Natural killer cell treated with Interleukin-12 subunit alpha and Interleukin-12 subunit beta and Interleukin-15 and Interleukin-18, amount 100 ng/mL, for 72 hours (primary cell): ENCODE measurements at places on chromosomes 7 and 10. TPM values are rescaled to one million over a fixed set of nuclear protein-coding genes. Genes with fewer than 3 reads are reported as not detected.
A peak's percentile ranks its signal among the peaks of the same experiment; 100 is the strongest.

DNA sequence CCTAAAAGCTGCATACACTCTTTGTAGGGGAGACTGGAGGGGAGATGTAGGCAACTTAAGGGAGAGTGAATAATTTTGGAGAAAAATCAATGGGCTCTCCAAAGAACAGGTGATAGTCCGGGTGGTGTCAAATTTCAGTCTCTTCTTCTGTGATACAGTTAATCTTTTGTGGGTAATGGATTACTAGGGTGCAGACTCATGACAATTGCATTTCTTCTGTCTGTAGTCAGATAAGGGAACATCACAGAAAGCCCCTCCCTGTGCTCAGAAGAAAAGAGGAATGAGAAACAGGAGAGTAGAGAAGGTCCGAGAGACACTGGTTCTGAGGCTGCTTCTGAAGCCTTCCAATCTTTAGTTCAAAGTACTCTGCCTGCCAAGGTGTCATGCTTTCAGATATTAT, 1140.7 kb upstream of the LRRN3 start:
- H3K4me3 ChIP-seq = no peak overlapping the region
- no peak for DNase-seq
- H3K27ac ChIP-seq = no peak overlapping the region
- no peaks in the 10 kb centered on the region for H3K27me3 ChIP-seq
- H3K36me3 ChIP-seq = no peaks in the 10 kb centered on the region
- no peaks in the 10 kb centered on the region for H3K4me1 ChIP-seq

GRCh38 chr7:113085781-113086390, 741 bp downstream of the GPR85 start:
- DNase-seq = no peak
- no peaks in the 10 kb centered on the region for H3K36me3 ChIP-seq
- H3K4me3 ChIP-seq = peak overlapping the region; percentile 30
- peaks cover 4% of the 10 kb centered on the region for H3K4me1 ChIP-seq
- peaks cover 39% of the 10 kb centered on the region for H3K27me3 ChIP-seq

- peak overlapping the region; percentile 7 for H3K4me3 ChIP-seq
- no peak overlapping the region for H3K27ac ChIP-seq
- peaks cover 22% of the 10 kb centered on the region for H3K4me1 ChIP-seq
- H3K27me3 ChIP-seq = peaks cover 28% of the 10 kb centered on the region
- DNase-seq = no peak
These were observed 23.2 kb upstream of the CFAP46 start for GRCh38 chr10:132965411-132966057.

GRCh38 chr10:93916257-93917063, 22.7 kb downstream of the SLC35G1 start:
- no peak overlapping the region for H3K27ac ChIP-seq
- no peaks in the 10 kb centered on the region for H3K4me1 ChIP-seq

DNA sequence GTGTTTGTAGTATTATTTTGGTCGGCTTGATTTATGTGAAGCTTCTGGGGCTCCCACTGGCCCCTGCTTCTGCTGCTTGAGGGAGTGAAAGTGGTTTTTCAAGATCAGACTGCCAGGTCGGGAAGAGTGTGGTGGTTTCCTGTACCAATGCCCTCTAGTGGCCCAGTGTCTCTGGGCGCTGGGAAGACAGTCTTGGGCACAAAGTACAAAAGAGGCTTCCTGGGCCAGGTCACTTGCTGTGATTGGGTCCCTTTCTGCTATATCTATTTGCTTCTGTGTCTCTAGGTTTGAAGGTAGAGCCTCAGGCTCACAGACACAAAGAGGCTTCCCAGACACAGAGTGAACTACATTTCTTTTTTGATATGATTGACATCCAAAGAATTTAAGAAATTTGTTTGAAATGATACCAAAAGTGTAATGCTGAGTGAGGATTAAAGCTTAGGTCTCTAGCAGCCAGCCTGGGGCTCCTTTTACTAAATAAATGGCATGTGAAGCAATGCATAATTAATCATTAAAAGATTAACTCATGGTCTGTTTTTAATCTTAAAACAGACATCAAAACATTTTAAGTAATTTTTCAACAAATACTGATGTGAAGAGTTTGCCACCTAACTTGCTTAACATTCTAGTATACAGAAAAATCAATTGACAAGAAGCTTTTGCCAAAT, 36.3 kb downstream of the ABCB1 start:
- H3K4me1 ChIP-seq = no peaks in the 10 kb centered on the region
- no peak overlapping the region for H3K4me3 ChIP-seq
- H3K36me3 ChIP-seq = no peaks in the 10 kb centered on the region
- DNase-seq = no peak
- H3K27me3 ChIP-seq = no peaks in the 10 kb centered on the region

GRCh38 chr10:132169766-132170560, 16.8 kb upstream of the DPYSL4 start:
- H3K4me3 ChIP-seq = no peak overlapping the region
- peaks cover 17% of the 10 kb centered on the region for H3K4me1 ChIP-seq
- no peak overlapping the region for H3K27ac ChIP-seq
- H3K36me3 ChIP-seq = no peaks in the 10 kb centered on the region
- peaks cover 7% of the 10 kb centered on the region for H3K27me3 ChIP-seq

DNA sequence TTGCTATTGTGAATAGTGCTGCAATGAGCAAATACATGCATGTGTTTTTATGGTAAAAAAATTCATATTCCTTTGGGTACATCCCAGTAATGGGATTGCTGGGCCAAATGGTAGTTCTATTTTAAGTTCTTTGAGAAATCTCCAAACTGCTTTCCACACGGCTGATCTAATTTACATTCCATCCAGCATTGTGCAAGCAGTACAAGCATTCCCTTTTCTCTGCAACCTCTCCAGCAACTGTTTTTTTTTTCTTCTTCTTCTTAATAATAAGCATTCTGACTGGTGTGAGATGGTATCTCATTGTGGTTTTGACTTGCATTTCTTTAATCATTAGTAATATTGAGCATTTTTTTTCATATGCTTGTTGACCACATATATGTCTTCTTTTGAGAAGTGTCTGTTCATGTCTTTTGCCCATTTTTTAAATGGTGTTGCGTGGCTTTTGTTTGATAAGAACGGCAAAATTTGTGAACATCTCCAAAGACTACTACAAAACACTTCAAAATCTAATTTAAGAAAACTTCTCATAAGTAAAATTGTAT, 136.1 kb upstream of the MYO3A start:
- peaks cover 2% of the 10 kb centered on the region for H3K27me3 ChIP-seq
- H3K4me1 ChIP-seq = no peaks in the 10 kb centered on the region
- no peak for DNase-seq
- no peaks in the 10 kb centered on the region for H3K36me3 ChIP-seq

- H3K4me3 ChIP-seq = no peak overlapping the region
- no peaks in the 10 kb centered on the region for H3K4me1 ChIP-seq
- no peak overlapping the region for H3K27ac ChIP-seq
- DNase-seq = no peak
These were observed 46.6 kb downstream of the ORC5 start for GRCh38 chr7:104161244-104161643.

DNA sequence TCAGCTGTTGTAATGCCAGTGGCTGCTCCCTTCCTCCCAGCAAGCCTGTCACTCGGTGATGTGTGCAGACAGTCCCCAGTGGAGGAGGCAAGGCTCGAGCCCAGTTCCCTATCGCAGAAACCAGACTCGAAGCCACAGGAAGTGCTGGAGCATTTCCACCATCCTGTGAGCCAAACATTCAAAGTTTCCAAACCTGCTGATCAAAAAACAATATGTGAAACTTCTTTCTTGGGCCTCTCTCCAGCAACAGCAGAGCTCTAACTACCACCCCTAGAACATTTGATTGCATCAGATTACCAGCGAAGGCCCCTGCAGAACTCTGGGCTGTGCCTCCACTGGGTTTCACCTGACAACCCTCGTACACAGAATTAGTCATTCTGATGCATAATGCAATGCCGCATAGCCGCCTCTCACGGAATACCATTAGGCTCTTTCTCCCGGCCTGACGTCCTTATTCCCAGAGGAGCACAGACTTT, 94.0 kb downstream of the ELMO1 start:
- no peak for DNase-seq
- H3K27ac ChIP-seq = peak overlapping the region; percentile 15
- H3K4me3 ChIP-seq = peak overlapping the region; percentile 91
- H3K27me3 ChIP-seq = peaks cover 36% of the 10 kb centered on the region
- H3K4me1 ChIP-seq = peaks cover 47% of the 10 kb centered on the region
- H3K36me3 ChIP-seq = no peaks in the 10 kb centered on the region

DNA sequence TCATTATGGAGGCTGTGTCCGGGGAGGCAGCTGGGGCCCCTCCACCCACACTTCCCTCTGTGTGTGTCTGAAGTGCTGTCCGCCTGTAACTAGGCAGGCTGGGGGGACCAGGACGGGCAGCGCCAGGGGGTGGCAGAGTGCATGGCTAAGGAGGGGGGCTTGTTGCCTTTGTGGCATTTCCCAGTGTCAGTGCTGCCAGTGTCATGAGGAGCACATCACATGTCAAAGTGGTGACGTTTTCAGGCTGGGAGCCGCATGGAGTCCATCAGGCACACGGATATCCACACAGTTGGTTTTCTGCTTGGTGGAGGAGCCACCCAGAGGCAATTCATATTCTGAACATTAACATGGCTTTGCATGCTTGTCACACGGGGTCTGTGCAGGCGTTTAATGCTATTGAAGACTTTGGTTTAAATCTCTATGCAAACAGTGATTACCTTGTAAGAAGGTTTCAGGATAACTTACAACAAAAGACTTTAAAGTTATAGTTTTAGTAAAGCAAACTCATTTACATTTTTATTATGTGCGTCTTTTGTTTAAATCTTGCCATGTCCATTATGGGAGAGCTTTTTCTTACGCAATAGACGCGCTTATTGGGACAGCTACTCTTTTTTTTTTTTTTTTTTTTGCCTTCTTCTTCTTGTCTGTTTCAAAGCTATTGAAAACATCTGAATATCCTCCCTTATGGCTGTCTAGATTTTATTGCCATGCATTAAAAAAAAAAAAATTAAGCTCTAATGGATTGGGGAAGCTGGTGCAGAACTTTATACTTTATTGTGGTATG, 52.9 kb downstream of the C10orf67 start:
- H3K27ac ChIP-seq = no peak overlapping the region
- H3K36me3 ChIP-seq = no peaks in the 10 kb centered on the region
- DNase-seq = no peak
- peaks cover 14% of the 10 kb centered on the region for H3K27me3 ChIP-seq
- no peak overlapping the region for H3K4me3 ChIP-seq

- H3K4me1 ChIP-seq = no peaks in the 10 kb centered on the region
- no peaks in the 10 kb centered on the region for H3K36me3 ChIP-seq
- DNase-seq = no peak
- peaks cover 2% of the 10 kb centered on the region for H3K27me3 ChIP-seq
These were observed 29.0 kb downstream of the NEUROD6 start for GRCh38 chr7:31311552-31311951.

- H3K36me3 ChIP-seq = no peaks in the 10 kb centered on the region
- no peak for DNase-seq
- peak overlapping the region; percentile 67 for H3K27ac ChIP-seq
- peak overlapping the region; percentile 58 for H3K4me3 ChIP-seq
- H3K27me3 ChIP-seq = no peaks in the 10 kb centered on the region
- H3K4me1 ChIP-seq = peaks cover 79% of the 10 kb centered on the region
These were observed 28.5 kb downstream of the EPC1 start for GRCh38 chr10:32318476-32318896.

DNA sequence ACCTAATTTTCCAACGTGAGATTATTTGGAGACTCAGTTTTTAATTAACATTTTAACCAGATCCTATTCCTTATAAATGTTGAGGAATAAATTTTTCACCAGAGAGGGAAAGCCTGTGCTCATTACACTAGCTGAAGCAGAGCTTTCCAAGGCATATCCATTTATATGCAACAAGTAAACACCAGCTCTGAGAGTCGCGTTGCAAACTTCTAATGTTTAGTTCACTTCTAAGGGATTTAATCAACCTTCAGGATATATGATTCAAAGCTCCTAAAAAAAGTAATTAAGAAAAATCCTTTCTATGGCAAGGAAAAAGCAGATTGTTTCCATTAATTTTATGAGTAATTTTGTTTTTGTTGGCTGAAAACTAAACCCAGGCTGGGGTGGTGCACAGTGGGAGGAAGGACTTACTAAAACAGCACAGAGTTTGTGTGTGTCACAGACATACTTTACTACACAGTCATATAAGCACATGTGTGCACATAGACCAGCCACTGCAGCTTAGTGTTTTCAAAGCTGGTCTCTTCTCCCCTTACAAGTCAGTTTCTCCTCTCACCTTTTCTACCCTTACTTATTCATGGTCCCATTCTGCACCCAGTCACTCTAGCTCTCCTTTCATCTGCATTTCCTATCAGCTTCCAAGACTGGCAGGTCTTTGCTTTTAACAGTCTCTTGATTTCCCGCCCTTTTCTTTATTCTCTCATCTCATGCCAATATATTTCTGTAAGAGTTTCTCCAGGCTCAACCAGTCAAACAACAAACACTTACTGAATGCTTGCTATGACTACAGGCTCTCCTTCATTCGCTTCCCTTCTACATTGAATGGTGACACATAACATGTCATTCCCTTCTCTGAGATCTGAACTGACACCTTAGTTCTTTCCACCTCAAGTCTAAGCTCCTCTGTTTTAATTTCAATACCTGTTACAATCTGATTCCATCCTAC, 81.1 kb upstream of the FZD1 start:
- no peak overlapping the region for H3K27ac ChIP-seq
- no peaks in the 10 kb centered on the region for H3K4me1 ChIP-seq
- no peak overlapping the region for H3K4me3 ChIP-seq
- no peaks in the 10 kb centered on the region for H3K27me3 ChIP-seq

DNA sequence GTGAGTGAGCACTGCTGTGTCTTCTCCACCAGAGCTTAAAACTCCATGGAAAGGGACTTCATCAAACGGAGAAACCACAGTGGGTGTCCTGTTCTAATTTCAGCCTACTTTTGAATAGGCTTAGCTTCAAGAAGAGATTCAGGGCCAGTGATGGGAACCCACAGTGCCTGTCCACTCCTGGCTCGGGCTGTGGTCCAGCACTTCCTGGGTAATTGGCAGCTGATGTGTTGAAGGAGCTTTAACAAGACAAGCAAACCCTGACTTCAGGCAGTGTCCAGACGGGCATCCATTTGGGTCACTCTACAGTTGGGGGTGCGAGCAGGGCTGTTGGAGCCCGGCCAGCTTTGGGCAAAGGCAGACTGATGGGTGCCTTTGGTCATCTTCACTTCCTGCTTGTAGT, 14.5 kb downstream of the VWC2 start:
- H3K27me3 ChIP-seq = no peaks in the 10 kb centered on the region
- H3K27ac ChIP-seq = no peak overlapping the region
- H3K4me1 ChIP-seq = no peaks in the 10 kb centered on the region
- H3K4me3 ChIP-seq = no peak overlapping the region
- no peaks in the 10 kb centered on the region for H3K36me3 ChIP-seq
- no peak for DNase-seq

- no peak overlapping the region for H3K4me3 ChIP-seq
- H3K27me3 ChIP-seq = peaks cover 56% of the 10 kb centered on the region
- H3K4me1 ChIP-seq = no peaks in the 10 kb centered on the region
- peaks cover 8% of the 10 kb centered on the region for H3K36me3 ChIP-seq
- no peak overlapping the region for H3K27ac ChIP-seq
These were observed 203.4 kb upstream of the CTBP2 start for GRCh38 chr10:125363791-125364190.

- no peaks in the 10 kb centered on the region for H3K4me1 ChIP-seq
- no peaks in the 10 kb centered on the region for H3K36me3 ChIP-seq
- no peak for DNase-seq
- H3K4me3 ChIP-seq = no peak overlapping the region
These were observed 90.9 kb upstream of the CHST15 start for GRCh38 chr10:124184208-124184830.

The PNLIP gene
- total RNA-seq = not detected

The IRF5 gene
- 43.4 TPM for total RNA-seq

The ODAD2 gene
- total RNA-seq = not detected

The AOC1 gene
- not detected for total RNA-seq

The PHTF2 gene
- total RNA-seq = 21.8 TPM

The GNGT1 gene
- total RNA-seq = not detected

The PIK3CG gene
- total RNA-seq = 80.7 TPM
